ENCODE measurements at places on chromosomes 5 and 9.

- no peak for DNase-seq
Measured at GRCh38 chr9:91500509-91501014, 76.9 kb upstream of the NFIL3 start.

- DNase-seq: no peak
Measured at GRCh38 chr5:79416499-79416898, 97.4 kb downstream of the HOMER1 start.

DNA sequence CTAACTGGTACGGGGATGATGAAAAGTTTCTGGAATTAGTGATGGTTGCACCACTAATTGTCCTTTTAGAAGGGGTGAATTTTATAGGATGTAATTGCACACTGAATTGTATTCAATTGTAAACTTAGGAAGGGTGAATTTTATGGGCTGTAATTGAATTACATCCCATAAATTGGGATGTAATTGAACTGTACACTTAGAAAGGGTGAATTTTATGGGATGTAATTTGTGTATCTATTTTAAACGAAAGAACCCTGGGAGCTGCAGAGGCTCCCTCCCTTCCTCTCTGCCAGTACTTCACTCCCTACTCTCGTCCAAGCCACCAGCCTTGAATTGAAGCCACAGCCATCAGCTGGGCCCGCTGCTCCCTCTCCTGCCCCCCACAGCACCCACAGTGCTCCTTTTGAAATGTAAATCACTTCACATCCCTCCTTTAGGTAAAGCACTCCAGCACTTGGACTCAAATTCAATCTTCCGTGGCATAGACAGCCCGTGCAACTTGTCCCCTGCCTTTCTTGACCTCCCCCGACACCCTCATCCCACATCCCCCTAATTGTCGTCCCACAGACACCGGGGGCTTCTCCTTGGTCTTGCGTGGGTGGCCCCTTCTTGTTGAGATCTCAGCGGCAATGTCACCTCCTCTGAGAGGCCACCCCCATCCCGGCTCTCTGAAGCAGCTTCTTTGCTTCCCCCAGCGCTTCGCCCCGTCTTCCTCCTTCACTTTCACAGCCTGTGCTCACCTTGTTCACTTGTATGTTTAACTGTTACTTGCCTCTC lies 84.2 kb upstream of the HRH2 start:
- DNase-seq: no peak

DNA sequence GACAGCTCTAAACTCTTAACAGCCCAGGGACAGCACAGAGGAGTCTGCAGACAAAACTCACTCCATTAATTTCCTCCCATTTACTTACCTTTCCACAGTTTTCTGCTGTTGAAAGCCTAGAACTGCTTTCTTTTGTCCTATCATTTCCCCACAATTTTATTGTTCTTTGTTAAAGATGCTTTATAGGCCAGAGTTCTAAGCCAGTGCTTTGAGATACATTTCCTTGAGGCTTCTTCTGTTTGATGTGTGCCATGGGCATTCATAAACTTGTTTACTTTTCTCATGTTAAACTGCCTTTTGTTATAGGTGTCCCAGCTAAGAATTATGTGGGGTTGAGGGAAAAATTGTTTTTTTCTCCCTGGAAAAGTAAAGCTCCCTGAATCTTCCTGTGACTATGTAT lies 25.9 kb upstream of the SUB1 start:
- DNase-seq: no peak

DNA sequence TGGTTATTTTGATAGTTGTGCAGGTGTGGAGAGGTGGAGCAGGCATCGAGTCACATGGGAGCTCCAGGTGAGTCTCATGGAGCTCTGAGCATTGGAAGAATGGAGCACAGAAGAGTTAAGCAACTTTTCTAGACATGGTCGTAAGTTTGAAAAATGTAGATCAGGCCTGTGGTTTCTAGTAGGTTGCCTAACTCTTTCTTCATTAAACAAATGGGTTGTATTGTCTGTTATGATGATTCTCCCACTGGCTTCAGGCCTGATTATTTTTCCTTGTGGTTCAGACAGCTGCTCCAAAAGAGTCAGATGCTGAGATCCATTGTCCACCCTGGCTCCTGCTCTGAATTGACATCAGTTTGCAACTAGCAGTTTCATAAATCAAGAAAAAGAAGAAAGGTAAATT lies 80.3 kb upstream of the RPS23 start:
- no peak for DNase-seq

GRCh38 chr5:65938256-65938655 lies 11.9 kb downstream of the ERBIN start:
- DNase-seq: no peak

DNA sequence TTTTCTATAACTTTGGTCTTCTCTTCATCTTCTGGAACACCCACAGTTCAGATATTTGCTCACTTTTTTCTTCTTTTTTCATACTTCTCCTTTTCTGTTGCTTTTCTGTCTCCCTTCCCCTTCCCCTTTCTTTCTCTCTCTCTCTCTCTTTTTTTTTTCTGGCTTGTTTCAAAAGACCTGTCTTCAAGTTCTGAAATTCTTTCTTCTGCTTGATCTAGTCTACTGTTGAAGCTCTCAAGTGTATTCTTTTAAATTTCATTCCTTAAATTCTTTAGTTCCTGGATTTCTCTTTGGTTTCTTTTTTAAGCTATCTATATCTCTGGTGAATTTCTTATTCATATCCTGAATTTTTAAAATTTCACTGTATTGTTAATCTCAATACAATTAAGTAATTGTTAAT lies 11.2 kb downstream of the ALG2 start:
- DNase-seq: no peak

DNA sequence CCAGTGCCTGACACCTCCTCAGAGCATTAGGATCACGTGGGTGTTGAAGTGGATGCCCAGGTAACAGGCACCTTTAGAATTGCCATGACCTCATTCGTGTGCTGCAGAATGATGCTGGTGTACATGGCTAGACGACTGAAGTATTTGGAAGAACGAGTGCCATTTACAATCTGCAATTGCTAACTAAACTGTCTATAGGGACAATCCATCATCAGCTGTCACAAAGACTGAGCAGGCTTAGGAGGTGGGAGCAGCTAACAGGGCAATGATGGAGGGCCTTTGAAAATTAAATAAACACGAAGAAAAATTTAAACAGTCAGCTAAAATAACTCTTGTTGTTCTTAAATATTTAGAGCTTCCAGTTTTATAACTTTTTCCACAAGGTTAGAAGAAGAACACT lies 375.8 kb downstream of the GADD45G start:
- DNase-seq: no peak

DNA sequence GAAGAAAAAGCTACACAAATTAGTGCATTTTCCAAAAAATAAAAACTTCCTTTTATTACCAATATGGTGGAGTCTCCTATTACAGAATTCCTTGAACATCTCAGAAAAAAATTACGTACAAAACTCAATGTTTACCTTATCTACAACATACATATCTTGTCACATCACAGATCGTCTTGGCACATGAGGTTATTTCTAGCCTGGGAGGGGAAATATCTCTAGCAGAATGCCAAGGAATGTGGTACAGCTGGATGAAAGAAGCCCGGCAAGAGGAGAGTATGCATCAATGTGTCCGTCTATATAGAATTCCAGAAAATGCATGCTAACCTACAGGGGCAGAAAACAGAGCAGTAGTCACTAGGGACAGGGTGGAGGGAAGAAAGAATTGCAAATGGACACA lies 443.8 kb downstream of the ZSWIM6 start:
- no peak for DNase-seq

DNA sequence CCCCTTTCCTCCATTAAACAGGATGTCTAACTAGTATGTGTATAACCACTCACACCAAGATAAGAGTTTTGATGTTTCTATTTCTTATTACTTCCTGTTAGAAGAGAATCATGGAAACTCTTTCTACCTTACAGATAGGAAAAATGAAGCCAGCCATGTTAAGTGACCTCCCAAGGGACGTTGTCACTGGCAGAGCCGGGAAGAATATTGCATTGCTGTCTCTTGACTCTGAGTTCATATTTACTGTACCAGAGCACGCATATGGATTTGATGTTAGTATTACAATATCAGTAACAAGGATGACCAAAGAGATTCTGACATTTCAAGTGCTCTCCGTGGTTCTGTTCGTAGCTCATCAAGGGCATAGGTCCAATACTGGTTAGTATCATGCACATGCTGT lies 12.5 kb upstream of the C5orf63 start:
- DNase-seq: no peak

- no peak for DNase-seq
Measured at GRCh38 chr9:124263213-124263612, 5.5 kb downstream of the NEK6 start.

DNA sequence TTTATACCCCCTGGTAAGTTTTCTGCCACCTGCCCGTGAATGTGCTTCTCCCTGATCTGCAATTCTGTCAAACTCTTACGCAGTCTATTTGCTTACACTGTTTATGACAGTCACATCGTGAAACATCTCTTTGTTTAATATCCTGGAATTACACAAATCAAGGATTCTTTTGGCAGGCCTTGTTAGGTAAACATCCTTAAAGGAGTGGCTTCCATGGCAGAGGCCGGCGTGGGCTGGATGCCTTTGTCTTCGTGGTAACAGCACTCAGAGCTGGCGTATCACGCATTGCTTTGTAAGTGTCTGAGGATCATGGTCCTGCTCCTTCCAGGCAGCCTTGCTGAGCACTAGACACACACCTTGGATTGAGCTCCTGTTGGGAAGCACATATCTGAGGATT lies 145.7 kb downstream of the IRX1 start:
- no peak for DNase-seq

DNA sequence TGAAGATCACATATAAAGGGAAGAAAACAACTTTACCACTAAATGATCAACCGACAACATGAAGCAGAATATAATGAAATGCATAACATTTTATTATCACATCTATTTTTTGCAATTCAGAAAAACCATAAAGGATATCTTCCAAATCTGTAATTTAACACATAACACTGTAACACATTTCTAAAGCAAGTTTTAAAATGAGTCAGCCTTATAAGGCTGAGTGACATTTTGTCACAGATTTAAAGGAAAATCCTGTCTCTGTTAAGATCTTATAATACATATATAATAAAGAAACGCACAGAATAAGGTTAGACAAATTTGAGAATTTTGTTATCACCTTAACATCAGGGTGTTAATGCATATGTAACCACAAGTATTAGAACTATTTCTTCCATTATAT lies 198.4 kb upstream of the RASA1 start:
- no peak for DNase-seq

GRCh38 chr9:136044207-136044970 lies 50.7 kb downstream of the NACC2 start:
- no peak for DNase-seq

DNA sequence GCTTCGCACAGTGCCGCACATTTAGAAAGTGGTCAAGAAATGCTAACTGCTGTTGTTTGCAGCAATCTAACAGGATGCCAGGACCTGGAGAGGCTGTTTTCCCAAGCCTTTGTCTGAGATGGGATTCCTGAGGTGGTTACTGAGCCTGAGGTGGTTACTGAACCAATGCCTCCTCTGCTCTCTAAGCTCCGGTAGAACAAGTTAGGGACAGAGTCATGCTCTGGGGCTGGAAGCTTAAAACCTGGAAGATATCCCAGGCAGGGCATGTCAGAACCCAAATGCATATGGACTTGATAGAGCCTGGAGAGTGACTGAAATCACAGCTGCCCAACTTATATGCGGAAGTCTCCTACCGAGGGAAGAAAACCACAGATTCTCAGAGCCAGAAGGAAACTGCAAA lies 46.5 kb upstream of the FAT2 start:
- DNase-seq: no peak

GRCh38 chr5:149657324-149657723 lies 72.8 kb upstream of the PPARGC1B start:
- no peak for DNase-seq

DNA sequence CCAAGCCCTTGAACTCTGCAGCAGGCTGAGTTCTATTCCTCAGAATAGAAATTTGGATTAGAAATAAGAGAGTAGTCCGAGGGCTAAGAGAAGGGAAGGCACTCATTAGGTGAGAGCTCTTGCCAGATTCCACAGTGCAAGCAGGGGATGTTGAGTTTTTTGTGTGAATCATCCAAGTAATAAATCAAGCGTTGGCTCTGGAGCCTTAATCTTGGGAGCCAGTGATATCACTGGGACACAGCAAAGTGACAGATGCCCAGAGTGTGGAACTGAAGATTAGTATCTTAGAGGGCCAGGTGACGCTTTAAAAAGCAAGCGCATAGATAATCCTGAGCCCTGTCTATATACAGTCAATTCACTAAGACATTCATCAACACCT lies 60.3 kb downstream of the FOXD1 start:
- no peak for DNase-seq

GRCh38 chr9:71243951-71244350 lies 122.5 kb upstream of the TRPM3 start:
- no peak for DNase-seq

- DNase-seq: no peak
Measured at GRCh38 chr5:449151-449550, 6.2 kb downstream of the EXOC3 start.

DNA sequence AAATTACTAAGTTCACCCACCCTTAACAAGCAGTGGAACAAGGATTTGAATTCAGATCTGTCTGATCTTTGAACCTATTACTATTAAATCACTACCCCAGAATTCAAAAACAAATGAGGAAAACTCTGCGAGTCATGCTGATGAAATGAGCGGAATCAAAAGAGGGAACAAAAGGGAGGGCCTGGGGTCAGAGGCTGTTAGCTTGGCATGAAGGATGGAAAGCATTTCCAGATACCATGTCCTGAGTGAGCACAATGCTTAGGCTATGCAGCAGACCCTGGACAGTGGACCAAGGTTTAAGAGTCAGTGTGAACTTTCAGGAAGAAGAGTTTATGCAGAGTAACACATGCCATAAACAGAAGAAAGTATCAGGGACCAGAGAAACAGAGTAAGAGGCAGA lies 30.5 kb downstream of the GRIA1 start:
- DNase-seq: no peak

DNA sequence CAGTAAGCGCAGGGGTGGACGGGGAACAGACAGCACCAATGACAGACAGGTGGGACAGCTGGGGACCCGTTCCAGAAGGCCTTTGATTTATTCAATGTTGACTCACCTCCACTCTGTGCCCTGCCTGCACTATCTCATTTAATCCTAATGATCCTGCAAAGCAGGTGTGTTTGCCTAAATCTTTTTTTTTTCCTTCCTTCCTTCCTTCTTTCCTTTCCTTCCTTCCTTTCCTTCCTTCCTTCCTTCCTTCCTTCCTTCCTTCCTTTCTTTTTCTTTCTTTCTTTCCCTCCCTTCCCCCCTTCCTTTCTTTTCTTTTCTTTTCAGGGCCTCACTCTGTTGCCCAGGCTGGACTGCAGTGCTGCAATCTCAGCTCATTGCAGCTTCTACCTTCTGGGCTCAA lies 17.1 kb upstream of the CORO2A start:
- DNase-seq: no peak
